Activated T-cell treated with anti-CD3 and anti-CD28 coated beads, Interleukin-2, amount 50 U/mL, for 48 hours (primary cell): ENCODE measurements at places on chromosomes 2 and 18.

DNA sequence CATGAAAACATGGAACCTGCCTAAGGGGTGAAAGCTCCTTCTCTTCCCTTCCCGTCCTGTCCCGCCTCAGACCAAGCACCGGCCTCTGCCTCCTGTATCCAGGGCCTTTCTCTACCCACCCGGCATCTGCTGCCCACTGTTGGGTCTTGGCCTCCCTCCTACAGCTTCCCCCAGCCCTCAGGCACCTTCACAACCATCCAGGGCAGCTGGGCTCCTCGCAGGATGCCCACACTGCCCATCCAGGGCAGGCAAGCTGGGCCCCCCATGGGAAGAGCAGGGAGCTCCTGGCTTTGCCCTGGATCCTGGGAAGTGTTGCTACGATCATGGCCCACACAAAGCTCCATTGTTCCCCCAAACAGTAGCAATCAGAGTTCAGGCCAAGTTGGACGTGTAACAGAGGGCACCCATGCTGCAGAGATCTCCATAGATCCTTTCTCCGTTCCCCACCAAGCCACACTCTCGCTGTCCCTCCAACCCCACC, 206.6 kb downstream of the NDUFA10 start:
- DNase-seq = no peak

DNA sequence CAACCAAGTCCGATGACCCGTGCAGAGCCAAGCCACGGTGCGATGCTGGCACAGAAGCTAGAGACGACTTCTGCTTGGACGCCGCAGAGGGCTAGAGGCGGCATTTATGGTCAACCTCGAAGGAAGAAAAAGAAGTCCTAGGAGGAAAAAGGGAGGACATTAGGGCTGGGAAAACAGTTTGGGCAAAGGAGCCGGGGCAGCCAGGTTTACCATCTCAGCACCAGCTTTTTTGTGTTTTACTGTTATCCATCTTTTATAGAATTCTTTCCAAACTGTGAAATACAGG, 643 bp upstream of the DTNB start:
- no peak for DNase-seq

DNA sequence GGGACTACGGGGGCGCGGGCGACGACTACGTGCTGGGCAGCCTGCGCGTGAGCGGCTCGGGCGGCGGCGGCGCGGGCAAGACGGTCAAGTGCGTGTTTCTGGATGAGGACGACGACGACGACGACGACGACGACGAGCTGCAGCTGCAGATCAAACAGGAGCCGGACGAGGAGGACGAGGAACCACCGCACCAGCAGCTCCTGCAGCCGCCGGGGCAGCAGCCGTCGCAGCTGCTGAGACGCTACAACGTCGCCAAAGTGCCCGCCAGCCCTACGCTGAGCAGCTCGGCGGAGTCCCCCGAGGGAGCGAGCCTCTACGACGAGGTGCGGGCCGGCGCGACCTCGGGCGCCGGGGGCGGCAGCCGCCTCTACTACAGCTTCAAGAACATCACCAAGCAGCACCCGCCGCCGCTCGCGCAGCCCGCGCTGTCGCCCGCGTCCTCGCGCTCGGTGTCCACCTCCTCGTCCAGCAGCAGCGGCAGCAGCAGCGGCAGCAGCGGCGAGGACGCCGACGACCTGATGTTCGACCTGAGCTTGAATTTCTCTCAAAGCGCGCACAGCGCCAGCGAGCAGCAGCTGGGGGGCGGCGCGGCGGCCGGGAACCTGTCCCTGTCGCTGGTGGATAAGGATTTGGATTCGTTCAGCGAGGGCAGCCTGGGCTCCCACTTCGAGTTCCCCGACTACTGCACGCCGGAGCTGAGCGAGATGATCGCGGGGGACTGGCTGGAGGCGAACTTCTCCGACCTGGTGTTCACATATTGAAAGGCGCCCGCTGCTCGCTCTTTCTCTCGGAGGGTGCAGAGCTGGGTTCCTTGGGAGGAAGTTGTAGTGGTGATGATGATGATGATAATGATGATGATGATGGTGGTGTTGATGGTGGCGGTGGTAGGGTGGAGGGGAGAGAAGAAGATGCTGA, 1.4 kb downstream of the SOX11 start:
- DNase-seq = peak; percentile 30

DNA sequence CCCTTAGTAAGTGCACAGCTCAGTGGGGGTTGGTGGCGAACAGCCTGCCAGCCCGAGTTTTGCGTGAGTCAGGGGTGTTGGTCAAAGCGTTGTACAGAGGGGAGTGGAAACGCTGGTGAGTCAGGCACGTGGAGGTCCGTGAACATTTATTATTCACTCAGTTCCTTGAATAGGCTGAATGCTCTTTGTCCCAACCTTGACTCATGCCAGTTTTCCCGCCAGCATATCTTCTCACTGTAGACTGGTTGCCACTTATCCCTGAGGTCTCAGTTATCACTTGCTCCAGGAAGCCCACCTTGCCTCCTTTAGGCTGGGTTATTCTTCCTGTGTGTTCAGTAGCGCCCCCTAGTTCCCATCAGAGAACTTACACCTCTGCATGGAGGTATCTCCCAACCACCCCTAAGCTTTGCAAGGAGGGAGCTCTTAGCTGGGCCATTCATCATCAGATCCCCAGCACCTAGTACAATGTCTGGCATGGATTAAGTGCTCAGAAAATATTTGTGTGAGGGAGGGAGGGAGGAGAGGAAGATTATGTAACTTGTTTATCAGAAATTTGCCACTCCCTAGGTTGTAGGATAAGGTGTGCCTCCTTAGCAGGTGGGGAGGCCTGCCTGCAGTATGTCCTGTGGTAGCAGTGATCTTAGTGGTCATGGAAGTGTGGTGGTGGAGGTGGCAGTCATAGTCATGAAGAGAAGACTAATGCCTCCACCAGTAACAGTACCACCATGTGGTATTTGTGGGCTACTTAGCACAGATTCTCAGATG, 72.1 kb downstream of the CABLES1 start:
- peak; percentile 39 for DNase-seq

- no peak for DNase-seq
Observed at GRCh38 chr2:56361844-56362243, 178.1 kb downstream of the CCDC85A start.

DNA sequence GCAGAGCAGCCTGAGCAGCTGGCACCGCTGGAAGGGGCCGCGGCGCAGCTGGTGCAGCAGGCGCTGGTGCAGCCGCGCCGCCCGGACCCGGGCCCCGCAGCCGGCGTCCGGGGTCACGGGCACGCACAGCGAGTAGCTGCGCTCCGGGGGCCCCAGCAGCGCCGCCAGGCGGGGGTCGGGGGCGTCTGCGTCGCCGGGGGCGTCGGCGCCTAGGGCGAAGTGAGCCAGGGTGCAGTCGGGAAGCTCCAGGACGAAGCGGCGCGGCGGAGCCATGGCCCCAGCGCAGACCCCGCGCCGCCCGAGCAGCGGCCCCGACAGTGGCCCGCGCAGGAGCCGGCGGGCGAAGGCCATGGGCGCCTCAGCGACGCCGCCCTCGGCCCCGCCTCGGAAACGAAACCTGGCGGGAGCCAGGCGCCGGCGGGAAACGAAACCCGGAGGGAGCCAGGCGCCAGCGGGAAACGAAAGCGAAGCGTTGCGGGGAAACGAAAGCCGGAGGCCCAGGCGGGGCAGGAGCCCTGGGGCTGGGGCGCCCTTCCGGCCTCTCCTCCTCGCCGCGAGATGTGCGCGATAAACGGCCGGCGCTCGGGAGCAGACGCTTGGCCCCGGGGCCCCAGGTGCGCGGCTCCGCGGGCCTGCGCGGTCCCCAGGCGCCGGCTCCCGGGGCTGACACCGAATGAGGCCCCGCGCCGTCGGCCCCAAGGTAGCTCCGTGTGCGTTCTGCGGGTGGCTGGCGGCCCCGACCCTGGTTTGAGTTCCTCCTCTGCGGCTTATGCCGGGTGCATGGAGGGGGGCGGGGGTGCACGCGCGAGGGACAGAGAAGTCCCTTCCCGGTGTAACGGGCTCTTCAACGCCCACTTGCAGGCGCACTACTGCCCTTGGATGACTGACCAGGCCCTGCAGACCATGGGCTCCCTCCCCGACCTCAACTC, at the start of gene CMPK2:
TSS of gene CMPK2 (minus strand) at position 562 of the 929 bp plus-strand sequence. CDS start at position 351, 211 bp downstream.
- peak; percentile 83 for DNase-seq

GRCh38 chr2:20596973-20597859, 53.7 kb downstream of the HS1BP3 start:
- no peak for DNase-seq

DNA sequence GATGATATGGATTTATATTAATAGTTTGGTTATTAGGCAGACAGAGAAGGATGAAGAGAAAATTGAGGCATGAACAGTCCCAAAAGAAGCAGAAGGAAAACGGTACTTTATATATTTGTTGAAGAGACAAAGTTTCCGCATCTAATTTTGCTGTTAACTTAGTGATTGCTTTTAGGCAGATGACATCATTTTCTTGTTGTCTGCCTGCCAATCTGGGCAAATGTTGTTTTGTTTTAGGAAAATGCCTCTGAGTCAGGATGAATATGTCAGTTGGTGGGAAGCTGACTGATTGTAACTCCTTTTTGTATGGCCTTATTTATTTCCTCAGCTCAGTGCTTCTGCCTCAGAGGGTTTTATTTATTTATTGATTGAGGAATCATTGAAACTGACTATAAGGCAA, 52.5 kb upstream of the CAVIN2 start:
- DNase-seq = no peak

DNA sequence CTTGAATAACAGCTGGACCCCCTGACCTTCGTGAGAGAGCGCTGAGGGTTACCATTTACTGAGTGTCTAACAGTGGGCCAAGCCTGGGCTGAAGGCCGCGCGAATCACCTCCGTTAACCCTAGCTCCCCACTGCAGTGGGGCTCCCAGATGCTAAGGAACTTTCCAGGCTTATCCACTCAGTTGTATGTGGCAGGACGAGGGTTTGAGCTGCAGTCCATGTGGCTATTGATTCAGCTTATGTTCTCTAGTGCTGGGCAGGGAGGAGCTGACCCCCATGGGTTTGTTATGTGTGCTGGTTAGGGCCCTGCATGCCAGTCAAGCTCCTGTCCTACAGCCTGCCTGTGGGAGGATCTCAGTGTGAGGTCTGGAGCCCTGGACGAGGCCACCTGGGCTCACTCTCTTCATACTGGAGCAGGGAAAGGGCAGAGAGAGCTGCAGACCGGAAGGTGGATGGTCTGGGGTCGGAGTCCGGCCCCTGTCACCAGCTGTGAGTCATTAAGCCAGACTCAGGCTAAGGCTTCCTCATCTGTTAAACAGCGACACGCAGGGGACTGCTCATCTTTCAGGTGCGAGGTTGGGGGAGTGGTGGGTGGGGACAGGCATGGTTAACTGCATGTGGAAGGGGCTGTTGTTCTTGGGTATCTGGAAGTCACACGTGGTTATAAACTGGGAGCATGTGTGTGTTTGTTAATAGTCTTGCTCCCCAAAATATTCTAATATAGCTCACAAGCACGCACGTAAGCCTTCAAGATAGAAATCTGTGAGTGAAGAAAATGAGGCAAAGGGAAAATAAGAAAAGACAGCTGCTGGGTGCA, 6.6 kb downstream of the PSD4 start:
- peak; percentile 52 for DNase-seq

GRCh38 chr2:74548285-74548899, 5.3 kb downstream of the LOXL3 start:
- DNase-seq = no peak

DNA sequence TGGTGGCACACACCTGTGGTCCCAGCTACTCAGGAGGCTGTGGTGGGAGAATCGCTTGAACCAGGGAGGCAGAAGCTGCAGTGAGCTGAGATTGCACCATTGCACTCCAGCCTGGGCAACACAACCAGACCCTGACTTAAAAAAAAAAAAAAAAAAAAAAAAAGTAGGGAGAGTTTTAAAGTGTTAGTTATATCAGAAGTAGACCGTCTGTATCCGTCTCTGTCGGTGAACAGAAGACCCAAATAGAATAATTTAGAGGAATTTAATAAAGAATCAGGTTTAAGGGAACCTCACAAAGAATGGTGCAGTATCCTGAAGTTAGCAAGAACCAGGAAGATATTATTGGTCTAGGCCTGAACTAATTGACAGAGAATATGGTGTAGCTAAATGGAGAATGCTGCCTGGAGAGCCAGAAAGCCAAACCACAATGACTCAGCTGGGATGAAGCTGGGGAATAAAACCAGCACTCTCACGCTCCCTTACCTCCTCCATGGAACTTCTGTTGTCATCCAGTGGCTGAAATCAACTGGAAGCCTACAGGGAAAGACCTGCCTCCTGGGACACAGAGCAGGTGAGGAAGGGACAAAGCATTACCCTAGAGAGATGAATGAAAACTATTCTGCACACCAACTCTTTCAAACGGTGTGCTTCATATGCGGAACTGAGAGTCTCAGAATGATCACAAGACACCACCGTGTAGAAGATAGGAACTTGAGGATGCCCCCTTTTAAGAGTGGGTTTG, 39.1 kb upstream of the PLEKHM3 start:
- DNase-seq = no peak

- DNase-seq = peak; percentile 74
Observed at GRCh38 chr2:17830053-17831034, 14.1 kb downstream of the MSGN1 start.

DNA sequence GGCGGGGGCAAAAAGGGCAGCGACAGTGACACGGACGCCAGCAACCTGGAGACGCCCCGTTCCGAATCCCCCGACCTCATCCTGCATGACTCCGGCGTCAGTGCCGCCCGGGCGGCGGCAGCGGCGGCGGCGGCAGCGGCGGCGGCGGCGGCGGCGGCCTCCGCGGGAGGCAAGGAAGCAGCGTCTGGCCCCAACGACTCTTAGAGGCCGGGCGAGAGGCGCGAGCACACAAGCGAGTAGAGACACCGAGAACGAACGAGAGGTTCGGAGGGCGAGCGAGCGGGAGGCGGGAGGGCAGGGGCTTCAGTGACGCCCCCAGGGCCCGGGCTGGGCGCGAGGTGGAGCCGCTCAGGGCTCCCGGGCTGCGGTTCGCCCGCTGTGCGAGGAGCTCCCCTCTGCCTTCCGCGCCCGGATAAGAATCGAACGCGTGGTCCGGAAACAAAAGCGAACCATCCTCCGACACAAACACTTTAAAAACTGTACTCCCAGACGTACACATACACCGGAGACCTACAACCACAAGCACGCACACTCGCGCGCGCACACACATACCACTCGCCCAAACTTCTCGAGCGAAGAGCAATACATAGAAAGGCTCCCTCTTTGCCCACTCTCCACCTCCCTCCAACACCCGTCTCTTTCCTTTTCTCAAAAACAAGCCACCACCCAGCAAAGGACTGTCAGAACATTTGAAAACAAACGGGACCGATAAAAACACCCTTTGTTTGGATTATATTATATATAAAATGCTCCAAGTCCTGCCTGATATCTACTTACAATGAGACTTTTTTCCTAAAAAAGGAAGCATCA, 2.8 kb downstream of the SP9 start:
- peak; percentile 66 for DNase-seq

GRCh38 chr2:12504443-12504842, 212.3 kb upstream of the TRIB2 start:
- peak; percentile 61 for DNase-seq

- DNase-seq = no peak
Observed at GRCh38 chr2:144519934-144520731, at the start of gene ZEB2. TSS of gene ZEB2 (minus strand) at chr2:144520119. CDS start at chr2:144517350, 2,769 bp downstream.

DNA sequence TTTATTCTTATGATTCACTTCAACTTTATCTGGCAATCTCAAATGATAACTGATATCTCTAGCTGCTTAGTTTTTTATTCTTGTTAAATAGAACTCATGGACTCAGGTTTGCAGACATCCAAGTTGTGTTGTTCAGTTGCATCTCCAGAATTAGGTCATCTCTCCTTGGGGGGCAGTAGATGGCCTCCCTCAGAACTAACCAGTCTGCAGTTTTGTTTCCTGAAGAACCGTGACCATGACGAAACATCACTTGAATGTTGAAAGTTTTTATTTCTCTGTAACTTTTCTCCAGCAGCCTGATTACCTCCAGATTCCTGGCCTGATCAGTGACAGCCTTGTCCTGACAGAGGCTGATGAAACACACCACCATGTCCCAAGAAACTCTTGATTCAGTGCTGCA, 321.5 kb downstream of the GALNT13 start:
- no peak for DNase-seq
